ENCODE measurements at places on chromosomes 16 and 17.

DNA sequence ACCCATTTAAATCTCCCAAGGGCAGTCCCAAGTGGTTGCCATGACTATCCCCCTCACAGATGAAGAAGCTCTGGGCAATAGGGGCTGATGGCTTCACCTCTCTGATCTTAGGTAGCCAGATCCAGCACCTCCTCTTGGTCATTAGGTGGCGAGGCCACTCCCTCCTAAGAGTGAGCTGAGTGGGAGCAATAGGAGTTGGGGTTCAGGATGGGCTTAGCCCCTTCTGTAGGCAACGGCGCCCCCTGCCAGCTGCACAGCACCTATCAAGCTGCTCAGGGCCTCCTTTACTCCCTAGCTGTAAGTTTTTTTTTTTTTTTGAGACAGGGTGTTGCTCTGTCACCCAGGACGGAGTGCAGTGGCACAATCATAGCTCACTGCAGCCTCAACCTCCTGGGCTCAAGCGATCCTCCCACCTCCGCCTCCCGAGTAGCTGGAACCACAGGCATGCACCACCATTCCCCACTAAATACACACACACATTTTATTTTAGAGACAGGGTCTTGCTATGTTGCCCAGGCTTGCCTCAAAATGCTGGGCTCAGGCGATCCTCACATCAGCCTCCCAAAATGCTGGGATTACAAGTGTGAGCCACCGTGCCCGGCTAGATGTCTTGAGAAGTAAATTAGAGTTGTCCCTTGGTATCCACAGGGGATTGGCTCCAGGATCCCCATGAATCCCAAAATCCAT lies 3.5 kb upstream of the RRAD start:
- DNase-seq: no peak

GRCh38 chr17:74957935-74958740 lies 14.4 kb downstream of the HID1 start:
- peak; percentile 24 for DNase-seq

DNA sequence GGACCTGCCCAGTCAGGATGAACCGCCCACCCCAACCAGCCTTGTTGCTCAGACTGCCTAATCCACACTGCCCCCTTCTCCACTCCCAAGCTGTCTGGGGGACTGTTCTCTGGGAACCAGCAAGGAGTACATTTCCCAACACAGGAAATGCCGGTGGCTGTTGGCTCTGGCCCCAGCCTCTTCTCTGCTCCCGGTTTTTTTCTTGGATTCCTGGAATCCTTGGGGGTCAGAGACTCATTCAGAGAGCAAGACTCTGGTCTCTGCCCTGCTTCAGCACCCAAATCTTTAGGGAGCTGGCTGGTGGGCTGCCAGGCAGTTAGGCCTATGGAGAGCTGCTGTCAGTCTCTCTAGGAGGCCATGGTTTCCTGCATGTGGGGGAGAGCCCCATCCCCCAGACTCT lies 10.8 kb upstream of the MTMR4 start:
- no peak for DNase-seq

DNA sequence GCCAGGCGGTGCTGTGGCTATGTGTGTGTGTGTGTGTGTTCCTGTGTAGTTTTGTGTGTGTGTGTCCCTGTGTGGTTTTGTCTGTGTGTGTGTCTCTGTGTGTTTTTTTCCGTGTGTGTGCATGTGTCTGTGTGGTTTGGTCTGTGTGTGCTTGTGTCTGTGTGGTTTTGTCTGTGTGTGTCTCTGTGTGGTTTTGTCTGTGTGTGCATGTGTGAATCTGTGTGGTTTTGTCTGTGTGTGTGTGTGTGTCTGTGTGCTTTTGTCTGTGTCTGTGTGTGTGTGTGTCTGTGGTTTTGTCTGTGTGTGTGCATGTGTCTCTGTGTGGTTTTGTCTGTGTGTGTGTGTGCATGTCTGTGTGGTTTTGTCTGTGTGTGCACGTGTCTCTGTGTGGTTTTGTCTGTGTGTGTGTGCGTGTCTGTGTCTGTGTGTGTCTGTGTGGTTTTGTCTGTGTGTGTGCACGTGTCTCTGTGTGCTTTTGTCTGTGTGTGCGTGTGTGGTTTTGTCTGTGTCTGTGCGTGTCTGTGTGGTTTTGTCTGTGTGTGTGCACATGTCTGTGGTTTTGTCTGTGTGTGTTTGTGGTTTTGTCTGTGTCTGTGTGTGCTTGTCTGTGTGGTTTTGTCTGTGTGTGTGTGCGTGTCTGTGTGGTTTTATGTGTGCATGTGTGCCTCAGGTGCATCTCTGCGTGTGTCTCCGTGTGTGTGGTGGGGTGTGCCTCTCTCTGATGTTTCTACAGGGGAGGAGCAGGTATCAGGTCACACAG lies 62.3 kb downstream of the ZDHHC7 start:
- DNase-seq: no peak

- no peak for DNase-seq
These were observed 493 bp downstream of the PLSCR3 start for GRCh38 chr17:7393613-7394451.

DNA sequence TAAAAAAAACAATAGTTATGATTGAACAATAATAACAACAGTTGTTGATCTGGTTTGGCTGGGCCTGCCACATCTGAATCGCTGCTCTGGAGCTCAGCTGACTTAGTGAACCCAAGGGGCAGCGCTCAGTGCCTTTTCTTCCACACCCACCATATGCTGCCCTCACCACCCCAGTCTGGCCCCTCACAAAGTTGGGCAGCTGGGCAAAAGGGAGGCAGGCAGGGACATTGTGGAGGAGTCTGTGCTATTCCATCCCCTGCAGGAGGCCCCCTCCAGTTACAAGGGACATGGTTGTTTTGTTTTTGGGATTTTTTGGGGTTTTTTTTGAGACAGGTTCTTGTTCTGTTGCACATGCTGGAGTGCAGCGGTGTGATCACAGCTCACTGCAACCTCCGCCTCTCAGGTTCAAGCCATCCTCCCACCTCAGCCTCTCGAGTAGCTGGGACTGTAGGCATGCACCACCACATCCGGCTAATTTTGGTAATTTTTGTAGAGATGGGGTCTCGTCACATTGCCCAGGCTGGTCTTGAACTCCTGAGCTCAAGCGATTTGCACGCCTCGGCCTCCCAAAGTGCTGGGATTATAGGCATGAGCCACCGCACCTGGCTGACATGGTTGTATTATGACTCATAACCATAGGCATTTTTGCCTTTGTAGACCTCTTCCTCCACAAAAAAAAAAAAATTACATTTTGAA lies 8.6 kb upstream of the PECAM1 start:
- DNase-seq: no peak

DNA sequence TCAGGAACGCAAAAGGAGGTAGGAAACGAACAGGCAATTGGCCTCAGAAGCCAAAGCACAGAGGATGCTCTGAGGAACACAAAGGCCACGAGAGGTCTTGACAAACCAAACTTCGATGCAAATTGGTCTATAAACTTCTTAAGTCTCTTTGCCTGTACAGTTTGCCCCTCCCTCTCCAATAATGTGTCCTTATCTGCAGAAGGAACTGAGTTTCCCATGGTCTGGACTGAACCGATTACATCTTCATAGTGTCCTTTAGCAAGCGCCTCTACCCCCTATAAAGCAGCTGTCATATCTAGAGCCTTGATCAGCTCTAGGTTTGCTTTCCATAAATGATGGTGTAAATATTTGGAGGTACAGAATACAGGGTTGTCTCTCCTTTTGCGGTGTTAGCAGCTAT lies 3.1 kb upstream of the CDRT4 start:
- DNase-seq: no peak

DNA sequence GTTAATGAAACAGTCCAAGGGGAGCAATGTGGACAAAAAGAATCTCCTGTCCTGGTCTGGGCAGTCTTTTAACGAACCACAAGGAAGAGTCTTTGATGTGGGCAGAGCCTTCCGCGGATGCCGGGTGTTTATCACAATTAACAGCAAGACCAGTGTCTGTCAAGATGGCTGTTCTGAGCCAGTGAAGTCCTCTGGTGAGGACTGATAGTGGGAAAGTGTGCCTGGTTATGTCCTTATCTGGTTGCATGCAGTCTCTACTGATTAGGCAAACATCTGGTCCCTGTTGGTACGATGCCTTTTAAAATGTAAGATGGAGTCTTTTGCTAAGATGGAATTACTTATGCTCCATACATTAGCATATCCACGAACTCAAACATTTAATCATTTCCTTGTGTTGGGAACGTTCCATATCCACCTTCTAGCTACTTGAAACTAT lies 88.5 kb downstream of the ZNF18 start:
- no peak for DNase-seq

DNA sequence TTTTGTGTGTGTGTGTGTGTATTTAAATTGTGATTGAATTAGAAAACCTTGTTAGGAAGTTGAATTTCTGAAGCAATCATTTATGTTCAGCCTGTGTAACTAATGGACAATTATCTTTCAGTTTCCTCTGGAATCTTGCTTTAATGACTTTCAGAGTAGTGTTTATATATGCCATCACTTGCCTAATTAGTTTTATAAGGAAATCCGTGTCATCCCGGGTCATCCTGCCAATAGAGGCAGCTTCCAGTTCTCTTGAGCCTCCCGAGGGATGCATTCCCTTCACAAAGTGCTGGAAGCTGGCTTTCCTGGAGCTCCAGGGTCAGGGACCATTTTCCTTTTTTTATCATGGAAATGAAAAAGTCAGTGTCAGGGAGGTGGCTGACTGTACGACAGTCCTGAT lies 42.9 kb downstream of the PRKCA start:
- DNase-seq: no peak

GRCh38 chr16:67528870-67529581 lies 397 bp downstream of the RIPOR1 start:
- DNase-seq: peak; percentile 16

- DNase-seq: peak; percentile 16
These were observed 108.5 kb upstream of the XYLT1 start for GRCh38 chr16:17578981-17579874.

DNA sequence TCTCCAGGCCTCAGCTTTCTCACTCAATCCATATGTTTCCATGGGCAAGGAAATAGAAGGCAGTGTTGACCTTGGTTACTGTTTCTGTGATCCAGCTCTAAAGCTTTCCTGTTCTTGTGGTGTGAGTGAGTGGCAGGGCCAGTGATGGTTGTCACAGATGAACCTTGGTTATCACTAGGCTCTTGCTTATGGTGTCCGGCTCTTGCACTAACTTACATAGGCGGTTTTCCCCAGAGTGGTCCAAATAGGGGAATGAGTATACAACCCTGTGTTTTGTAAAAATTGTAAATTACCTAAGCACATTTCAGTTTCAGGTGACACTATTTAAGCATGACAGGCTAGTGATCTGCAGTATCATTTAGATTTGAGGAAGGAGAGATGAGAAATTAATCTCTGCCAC lies 6.8 kb downstream of the MFSD11 start:
- DNase-seq: no peak

DNA sequence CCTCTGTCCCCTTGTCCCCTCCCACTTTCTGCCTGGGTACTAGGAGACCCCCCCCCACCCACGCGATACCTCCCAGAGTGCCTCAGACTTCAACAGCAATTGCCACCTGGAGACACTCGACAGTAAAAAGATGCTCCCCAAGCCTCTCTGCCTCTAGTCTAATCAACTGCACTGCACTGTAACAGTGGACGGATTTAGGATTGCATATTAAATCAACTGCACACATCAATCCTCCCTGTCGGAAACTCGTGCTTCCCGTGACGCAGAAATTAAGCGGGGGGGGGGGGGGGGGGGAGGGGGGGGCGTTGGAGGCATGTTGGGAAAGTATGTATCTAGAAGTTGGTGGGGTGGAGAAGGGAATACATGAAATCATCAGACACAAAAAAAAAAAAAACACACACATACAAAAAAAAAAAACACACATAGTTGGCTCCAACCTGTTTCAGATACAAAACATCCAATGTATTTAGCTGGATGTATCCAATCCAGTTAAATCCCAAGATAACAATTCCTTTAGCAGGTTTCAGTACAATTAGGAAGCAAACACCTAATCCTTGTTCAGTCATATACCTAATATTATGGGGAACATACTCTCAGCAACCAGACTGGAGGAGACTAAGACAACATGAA lies 29.7 kb downstream of the FAM222B start:
- DNase-seq: peak; percentile 74

GRCh38 chr16:30741461-30741914 lies 6.7 kb upstream of the PHKG2 start:
- DNase-seq: no peak

- no peak for DNase-seq
These were observed 126.7 kb upstream of the FOXF1 start for GRCh38 chr16:86383488-86384262.

- DNase-seq: no peak
These were observed 1.8 kb downstream of the MPP2 start for GRCh38 chr17:43905400-43905984.

Data from NCI-H1092 (cell line).